ENCODE measurements at places on chromosomes 1 and 21.
A peak's percentile ranks its signal among the peaks of the same experiment; 100 is the strongest.

DNA sequence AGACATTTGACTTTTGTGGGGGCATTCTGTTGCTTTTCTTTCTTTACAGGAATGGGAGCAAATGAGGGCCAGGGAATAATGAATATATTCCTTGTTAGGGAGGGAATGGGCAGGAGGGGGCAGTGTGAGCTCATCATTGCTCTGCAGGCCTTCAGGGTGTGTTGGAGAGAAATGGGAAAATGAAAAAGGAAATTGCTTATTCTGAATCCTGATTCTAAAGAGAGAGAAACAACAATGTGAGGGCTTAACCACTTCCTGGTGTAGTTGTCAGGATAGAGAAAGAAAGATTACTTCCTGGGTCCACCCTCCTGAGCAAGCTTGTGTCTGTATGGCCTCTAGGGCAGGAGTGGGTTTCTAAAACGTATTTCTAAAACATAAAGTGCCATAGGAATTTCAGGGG, 28.3 kb downstream of the VANGL2 start:
- peak; percentile 75 for DNase-seq
- no peaks in the 10 kb centered on the region for H3K36me3 ChIP-seq

DNA sequence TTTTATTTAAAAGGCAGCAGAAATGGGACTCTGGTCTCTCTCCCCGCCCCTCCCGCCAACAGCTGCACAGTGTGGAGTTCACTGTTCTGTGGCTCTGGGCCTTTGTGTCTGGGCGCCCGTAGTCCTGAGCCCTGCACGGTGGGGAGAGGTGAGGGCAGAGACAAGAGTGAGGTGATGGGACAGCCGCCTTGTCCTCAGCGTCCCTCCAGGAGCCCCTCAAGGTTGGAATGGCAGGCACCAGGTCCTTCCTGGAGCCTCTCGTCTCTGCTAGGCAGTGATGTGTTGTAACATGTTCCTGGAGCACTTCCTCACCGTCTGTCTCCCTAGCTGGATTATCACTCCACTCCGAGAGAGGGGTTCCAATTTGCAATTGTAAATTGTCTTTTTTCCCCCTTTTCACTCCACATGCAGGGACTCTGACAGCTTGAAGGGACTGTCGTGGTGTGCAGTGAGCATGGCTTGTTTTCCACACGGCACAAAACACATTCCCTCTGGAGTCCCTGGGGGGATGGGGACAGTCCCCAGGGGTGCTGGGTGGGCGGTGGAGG, 44.6 kb upstream of the C1orf174 start:
- H3K4me1 ChIP-seq, result no peaks in the 10 kb centered on the region
- H3K36me3 ChIP-seq, result no peaks in the 10 kb centered on the region
- no peak overlapping the region for H3K27ac ChIP-seq
- no peak for DNase-seq

DNA sequence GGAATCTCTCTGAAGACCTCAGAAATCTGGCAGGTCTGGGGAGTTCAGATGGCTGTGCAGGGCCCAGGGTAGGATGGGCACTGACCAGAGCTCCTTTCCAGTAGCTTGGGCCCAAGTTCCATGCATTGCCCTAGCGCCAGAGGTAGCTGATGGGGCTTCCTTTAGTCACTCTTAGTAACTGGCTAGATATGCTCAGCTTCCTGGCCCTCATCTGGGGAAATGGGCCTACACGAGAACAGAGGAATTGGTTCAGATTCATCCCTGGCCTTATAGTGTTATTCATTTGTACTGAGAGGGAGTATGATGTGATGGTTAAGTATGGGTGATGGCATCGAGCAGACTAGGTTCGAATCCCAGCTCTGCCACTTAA, 15.5 kb upstream of the PSMB2 start:
- H3K27me3 ChIP-seq, result no peaks in the 10 kb centered on the region
- no peaks in the 10 kb centered on the region for H3K4me1 ChIP-seq
- no peaks in the 10 kb centered on the region for H3K36me3 ChIP-seq
- DNase-seq, result no peak
- no peak overlapping the region for H3K4me3 ChIP-seq
- H3K27ac ChIP-seq, result no peak overlapping the region

DNA sequence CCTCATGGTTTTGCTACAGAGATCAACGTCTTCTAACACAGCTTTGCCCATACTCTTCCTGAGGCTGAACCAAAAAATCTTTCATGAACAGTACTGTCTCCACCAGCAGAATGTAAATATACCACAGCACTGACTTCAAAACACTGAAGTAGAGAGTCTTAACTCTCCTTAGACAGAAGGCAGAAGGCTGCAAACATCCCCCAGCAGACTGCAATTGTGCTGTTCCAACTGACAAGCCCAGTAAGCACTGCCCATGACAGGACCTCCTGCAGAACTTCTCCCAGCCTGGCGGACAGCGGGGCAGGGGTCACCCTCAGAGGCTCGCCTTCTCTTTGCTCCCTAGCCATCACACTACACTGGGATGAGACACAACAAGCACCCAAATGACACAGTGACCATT, 218.7 kb downstream of the RERE start:
- H3K27ac ChIP-seq, result peak overlapping the region; percentile 47
- no peak for DNase-seq
- peaks cover 24% of the 10 kb centered on the region for H3K4me1 ChIP-seq
- H3K27me3 ChIP-seq, result no peaks in the 10 kb centered on the region

DNA sequence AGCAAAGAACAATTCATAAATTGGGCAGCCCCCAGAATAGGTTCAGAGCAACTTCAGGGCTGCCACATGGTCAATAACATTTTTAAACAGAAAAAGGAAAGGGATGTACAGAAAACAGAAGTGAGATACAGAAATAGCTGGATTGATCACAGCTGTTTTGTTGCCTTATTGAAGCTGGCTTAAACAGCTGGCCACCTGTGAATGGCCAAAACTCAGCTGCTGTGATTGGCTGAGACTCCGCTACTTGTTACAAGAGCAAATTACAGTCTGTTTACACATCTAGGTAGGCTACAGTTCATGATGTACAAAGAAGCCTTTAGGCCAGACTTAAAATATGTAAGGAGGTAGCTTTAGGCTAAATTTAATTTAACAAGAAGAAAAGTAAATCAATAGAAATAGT, 11.6 kb upstream of the IFNAR1 start:
- no peak overlapping the region for H3K27ac ChIP-seq
- no peak overlapping the region for H3K4me3 ChIP-seq
- DNase-seq, result no peak
- H3K36me3 ChIP-seq, result no peaks in the 10 kb centered on the region
- H3K4me1 ChIP-seq, result no peaks in the 10 kb centered on the region

Measured in transverse colon (tissue), 4 donors.